Stimulated activated CD8-positive, alpha-beta memory T cell treated with anti-CD3 and anti-CD28 coated beads, Interleukin-2, amount 100 ng/mL, for 1 hour (primary cell): ENCODE measurements at places on chromosomes 12 and 14.

DNA sequence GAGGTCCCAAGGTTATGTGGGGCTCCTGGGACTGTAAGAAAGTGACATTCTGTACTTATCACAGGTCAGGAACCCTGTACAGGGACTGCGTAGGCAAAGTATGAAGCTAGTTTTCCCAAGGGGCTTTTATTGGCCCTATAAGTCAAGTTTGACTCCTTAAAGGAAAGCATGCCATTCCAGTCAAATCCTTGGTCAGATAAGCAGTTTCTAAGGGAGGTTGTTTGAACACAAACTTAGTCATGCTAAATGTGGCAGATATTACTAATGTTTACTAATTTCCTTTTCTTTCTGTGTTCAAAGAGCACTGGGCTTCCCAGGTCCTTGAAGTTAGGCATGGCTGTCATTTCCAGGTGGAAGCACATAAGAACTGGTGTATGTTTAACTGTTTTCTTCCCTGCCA, 472.4 kb downstream of the ATP23 start:
- DNase-seq: no peak

DNA sequence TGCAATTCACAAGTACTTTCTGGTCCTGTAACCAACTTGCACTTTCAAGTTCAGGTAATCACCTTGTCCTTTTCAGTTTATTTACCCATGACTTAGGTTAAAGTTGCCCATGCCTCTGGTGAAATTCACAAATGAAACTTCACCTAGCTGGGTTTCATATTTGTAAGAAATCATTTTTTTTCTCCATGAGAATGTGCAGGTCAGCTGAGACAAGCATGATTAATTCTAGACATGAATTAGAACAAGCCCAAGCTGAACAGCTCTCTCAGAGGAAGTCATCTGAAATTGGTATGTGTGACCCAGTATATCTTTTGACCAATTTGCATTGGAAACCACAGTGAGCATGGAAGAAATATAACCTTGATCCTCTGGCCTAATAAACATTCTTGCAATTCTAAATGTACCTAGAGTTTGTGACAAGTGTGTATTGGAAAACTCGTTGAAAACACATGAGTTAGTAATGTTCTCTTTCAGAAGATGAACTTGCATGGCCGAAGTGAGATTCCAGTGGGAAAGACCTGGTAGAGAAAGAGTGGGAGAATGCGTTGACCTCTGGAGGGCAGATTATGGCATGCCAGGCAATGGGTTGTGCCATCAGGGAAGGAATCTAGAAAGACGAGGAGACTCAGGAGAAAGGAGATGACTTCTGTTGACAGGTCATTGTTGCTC, 486.5 kb downstream of the ZFP36L1 start:
- no peak for DNase-seq

- DNase-seq: no peak
Measured at GRCh38 chr14:79730953-79731352, 480.4 kb downstream of the DIO2 start.

GRCh38 chr14:70156592-70156991, 32.2 kb downstream of the SLC8A3 start:
- DNase-seq: no peak

DNA sequence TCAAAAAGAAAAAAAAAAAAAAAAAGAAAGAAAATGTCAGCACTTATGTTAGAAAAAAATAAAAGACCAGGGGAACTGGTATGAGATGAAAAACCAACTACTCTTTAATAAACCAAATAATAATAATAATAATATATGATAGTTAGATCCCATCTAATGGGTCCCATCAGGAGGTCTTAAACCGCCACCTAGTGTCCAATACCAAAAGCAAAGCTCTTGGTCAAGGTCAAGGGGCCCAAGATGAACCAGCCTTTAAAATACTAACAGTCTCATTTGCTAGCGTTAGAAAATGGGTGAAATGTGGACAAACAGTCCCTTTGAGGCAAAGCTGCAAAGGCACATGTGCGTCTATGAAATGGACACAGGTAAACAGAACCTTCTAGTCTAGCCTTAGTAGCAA, 12.3 kb downstream of the BRAP start:
- no peak for DNase-seq

GRCh38 chr12:13503094-13503835, 306.7 kb downstream of the EMP1 start:
- DNase-seq: no peak

- no peak for DNase-seq
Measured at GRCh38 chr14:99794151-99794780, 1.1 kb downstream of the EML1 start.

DNA sequence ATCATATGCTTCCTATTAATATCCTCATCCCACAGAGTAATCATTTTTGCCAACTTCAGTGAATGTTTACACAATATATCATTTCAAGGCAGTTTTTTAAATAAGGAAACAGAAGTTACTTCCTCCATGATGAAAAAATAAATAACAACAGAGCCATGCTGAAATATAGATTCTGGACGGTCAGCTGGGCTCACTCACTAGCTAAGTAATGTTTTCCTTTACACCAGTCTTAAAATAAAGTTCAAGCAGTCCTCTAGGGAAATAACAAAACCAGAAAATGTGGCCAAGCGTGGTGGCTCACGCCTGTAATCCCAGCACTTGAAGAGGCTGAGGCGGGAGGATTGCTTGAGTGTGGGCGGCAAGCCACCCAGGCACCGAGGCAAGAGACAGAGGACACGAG, 28.7 kb downstream of the AICDA start:
- DNase-seq: no peak

DNA sequence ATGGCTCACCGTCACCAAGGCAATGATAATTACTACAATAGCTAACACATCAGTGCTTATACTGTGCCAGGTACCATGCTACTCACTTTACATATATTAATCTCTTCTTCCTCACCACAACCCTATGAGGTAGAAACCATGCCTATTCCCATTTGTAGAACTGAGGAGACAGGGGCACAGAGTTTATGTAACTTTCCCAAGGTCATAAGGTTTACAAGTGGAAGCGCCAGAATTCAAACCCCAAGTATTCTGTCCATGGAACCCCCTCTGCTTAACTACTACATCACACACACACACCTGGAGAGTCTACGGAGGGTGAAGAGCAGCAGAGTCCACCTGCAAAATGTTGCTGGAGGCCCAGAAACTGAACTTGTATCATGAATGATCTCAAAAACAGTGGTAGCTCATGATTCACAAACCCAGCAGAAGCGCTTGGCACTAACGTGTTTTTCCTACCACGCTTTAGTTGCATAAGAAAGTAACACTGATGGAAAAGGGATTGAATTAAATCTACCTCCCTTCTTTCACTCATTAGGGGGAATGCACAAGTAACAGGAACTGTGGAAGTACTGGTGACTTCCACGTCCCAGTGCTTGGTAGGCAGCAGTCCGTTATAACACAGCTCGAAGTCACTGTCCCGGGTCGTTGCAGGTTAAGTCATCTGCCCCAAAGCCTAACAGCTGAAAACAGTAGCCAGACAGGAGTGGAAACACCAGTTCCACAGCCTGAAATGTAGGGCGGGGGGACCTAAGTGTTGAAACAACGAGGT, 2.0 kb downstream of the ITPR2 start:
- no peak for DNase-seq

DNA sequence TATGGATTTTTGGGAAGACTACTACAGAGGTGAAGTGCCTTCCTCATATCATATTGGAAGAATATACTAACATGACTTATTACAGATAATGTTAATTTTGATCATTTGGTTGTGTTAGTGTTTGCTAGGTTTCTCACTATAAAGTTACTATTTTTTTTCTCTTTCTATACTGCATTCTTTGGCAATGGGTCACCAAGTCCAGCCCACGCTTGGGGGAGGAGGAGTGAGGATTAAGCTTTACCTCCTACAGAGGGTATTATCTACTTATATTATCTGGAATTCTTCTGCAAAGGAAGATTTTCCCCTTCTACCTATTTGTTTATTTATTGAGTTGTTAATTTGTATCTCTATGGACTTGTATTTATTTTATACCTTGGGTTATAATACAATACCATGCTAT, 31.5 kb downstream of the SCN8A start:
- DNase-seq: no peak

GRCh38 chr12:107320929-107321631, 227.7 kb upstream of the CRY1 start:
- no peak for DNase-seq

DNA sequence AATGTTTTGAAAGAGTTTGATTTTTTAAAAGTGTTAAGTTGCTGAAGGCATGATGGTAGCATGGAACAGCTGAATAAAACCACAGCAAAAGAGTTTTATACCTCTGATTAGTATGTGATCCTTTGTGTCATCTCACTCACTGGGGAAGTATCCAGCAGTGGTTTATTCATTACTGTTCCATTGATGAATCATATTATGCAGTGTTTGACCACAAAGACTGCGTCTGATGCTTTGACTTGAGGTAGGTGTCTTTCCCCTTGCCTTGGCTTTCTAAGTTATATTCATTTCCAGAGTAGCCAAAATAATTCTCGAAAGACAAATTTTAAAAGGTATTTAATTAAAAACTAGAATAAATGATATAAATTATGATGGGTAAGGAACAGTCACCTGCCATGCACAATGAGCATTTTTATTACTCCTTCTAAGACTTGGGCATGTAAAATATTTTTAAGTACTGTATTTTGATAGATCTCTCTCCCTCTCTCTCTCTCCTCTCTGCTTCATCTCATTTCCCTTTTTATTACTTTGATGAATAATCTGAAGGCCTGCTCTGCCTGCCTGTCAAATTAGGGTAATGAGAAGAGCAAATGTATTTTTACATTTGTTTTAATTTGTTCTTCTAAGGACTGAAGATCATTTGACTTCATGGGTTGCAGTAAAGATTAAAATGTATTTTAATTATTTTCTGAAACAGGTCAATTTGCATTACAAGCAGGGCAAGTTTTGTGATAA, 164.9 kb downstream of the NAV3 start:
- DNase-seq: no peak

DNA sequence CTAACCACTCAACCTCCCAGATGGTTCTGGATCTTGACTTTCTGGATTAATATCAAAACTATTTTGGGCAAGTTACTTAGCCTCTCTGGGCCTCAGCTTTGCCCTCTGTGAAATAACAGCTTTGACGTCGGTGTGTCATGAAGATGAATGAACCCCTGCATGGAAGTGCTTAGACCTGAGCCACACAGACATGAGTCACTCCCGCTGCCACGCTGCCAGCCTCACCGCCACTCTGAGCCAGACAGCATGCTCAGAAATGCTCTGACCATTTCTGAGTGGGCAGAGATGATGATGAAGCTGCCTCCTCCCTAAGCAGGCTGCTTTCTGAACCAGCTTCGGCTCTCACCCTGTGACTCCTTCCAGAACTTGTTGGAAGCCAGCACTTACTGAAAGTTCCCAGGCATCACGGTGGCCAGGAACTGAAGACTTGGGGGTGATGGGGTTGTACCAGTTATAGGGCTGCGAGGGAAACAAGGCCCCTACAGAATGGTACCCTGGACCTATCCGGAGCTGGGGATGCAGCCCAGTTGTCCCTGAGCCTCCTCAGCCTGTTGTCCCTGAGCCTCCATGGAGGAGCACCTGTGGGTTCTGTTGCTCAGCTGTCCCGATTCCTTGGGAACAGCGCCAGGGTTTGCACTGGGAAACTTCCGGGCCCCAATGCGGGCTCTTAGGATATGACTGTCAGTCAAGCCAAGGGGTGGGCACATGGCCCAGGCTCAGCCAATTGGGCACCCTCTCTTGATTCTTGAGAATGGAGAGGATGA, 2.0 kb upstream of the CCDC197 start:
- DNase-seq: no peak

GRCh38 chr12:54608156-54608555, 19.7 kb upstream of the PPP1R1A start:
- no peak for DNase-seq

DNA sequence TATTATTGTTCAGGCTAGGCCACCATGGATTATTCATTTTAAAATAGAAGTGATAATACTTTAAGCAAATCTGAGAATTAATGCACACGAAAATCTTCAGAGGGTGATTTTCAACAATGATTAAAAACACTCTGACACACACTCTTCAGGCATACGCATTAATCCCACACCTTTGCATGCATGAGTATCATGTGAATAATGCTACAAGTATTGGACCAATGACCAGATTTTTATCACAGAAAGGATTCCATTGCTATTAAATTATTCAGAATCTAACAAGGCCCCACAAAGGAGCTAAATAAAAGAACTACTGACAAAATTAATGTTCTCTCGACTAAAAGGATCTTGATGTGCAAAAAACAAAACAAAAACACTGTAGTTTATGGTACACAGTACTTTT, 11.1 kb downstream of the EPS8 start:
- no peak for DNase-seq

DNA sequence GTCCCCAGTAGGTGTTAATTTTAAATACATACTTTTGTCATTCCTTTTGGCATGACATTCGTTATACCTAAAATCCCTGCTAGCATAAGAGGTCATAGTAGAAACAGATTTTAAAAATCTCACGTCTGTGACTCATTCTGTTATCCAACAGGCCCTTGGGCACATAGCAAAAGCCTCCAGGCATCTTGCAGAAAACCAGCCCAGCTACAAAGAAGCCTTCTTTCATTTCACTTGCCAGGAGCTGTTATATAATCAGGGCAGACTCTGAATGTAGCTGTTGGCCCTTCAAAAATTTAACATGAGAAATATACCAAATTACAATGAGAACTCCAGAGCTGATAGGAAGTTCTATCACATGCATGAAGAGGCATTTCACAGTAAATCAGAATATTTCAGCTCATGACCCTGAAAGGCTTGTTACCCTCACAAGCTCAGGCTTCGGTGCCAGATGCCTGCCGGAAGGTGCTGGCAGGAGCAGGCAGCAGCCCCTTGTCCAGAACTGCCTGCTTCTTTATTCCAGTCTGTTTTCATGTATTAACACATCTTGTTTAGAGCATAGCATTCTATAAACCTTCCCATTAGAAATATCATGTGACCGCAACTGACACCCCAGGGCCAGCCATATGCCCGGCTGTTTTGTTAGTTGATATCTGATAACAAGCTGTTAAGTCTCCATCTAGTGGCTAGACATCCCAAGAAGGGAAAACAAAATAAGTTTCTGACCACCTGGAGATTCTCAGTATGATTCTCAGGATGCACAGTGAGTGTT, 17.8 kb downstream of the E2F7 start:
- DNase-seq: no peak

GRCh38 chr12:89345376-89345775, 6.9 kb downstream of the DUSP6 start:
- no peak for DNase-seq
